Right ventricle myocardium inferior (tissue), 1 donor: ENCODE measurements at places on chromosomes 6 and 20.

DNA sequence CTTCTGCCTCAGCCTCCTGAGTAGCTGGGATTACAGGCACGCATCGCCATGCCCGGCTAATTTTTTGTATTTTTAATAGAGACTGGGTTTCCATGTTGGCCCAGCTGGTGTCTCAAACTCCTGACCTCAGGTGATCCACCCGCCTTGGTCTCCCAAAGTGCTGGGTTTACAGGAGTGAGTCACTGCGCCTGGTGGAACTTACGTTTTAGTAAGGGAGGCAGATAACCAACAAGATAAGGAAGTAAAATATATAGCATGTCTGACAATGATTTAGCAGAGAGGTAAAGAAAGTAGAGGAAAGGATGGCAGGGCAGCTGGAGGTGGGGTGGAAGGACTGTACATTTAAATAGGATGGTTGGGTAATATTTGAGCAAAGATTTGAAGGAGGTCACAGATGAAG, 12.8 kb upstream of the MYMX start:
- no peak for DNase-seq

DNA sequence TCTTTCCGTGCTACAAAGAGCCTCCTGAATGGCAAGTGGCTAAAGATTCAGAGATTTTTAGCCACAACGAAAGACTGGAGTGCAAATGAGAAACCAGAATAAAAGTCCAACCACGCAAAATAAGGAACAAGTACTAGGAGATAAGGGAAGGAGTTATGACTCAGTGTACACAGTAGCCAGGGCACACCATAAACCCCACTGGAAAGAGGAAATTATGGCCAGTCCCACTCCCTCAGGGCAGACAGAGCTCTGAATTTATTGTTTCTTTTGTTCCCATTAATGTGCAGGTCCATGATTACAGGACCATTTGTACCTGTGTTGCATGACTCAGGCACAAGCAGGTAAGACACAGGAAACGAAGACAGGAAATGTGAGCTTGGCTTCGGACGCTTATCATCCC, 150.3 kb upstream of the PREP start:
- DNase-seq = no peak

DNA sequence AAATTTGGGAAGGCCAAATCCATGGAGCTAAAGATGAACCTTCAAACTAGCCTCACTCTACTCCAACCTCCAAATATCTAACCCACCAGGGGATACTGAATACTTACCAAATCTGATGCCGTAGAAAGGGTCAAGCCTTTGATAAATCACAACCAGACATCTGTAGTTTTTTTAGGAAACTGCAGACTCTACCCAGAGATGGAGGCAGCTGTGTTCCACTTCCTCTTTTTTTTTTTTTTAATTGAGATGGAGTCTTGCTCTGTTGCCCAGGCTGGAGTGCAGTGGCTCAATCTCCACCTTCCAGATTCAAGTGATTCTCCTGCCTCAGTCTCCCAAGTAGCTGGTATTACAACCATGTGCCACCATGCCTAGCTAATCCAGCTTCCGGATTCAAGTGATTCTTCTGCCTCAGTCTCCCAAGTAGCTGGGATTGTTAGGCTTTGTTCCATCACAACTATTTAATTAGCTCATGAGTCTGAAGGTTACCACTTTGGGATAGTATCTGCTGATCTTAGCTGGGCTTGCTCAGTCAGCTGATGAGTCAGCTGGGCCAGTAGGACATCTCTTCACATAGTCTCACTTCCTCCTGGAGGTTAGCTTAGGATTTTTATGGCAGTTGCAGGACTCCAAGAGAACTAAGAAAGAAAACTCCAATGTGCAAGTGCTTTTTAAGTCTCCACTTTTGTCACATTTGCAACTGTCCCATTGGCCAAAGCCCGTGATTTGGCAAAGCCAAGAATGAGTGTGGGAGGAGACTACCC, 13.3 kb downstream of the FRK start:
- DNase-seq = no peak

GRCh38 chr6:166104107-166104506, 63.5 kb downstream of the TBXT start:
- DNase-seq = no peak

GRCh38 chr6:147283460-147283859, 79.2 kb downstream of the STXBP5 start:
- DNase-seq = no peak

- DNase-seq = no peak
Observed at GRCh38 chr20:57930351-57930750, 220.5 kb upstream of the PMEPA1 start.

DNA sequence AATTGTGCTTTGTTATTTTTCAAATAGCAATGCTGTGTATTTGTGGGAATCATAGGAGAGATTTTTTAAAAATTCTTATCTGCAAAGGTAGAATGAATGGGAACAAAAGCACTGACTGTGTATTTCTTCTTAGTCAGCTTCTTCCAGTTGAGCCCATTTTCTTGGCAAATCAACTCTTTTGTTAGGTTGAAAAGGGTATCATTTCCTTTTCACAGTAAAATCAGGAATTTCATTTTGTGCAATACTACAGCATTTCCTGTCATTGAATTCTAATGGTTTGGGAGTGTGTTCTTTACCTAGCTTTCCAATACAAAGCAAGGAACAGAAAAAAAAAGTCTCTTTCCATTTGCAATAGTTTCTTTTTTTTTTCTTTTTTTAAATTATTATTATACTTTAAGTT, 19.0 kb upstream of the EXOC2 start:
- no peak for DNase-seq

- DNase-seq = no peak
Observed at GRCh38 chr6:114987281-114987680, 644.5 kb upstream of the HS3ST5 start.

- no peak for DNase-seq
Observed at GRCh38 chr20:21564127-21564773, 50.4 kb upstream of the NKX2-2 start.

DNA sequence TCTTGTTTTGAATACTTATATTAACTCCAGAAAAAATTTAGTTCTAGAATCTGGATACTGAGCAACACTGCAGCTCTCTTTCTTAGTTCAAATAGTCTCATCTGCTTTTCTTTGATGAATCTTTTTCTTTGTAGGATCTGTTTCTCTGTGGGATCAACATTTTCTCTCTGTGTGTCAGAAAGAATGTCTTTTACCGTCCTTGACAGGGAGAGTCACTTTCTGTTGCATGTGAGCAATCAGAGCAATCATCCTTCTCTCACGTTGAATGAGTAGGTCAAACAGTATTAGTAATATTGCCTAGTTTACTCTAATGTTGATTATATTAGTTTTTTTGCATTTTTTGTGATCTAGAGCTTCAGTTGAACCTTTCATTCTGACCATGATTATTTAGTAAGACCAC, 130.9 kb downstream of the TRMT11 start:
- no peak for DNase-seq
